ENCODE measurements at places on chromosomes 16 and 17.

GRCh38 chr17:32783602-32784001, 93.3 kb downstream of the MYO1D start:
- DNase-seq: no peak

- no peak for DNase-seq
Measured at GRCh38 chr16:46629331-46630219, 8.4 kb upstream of the SHCBP1 start.

DNA sequence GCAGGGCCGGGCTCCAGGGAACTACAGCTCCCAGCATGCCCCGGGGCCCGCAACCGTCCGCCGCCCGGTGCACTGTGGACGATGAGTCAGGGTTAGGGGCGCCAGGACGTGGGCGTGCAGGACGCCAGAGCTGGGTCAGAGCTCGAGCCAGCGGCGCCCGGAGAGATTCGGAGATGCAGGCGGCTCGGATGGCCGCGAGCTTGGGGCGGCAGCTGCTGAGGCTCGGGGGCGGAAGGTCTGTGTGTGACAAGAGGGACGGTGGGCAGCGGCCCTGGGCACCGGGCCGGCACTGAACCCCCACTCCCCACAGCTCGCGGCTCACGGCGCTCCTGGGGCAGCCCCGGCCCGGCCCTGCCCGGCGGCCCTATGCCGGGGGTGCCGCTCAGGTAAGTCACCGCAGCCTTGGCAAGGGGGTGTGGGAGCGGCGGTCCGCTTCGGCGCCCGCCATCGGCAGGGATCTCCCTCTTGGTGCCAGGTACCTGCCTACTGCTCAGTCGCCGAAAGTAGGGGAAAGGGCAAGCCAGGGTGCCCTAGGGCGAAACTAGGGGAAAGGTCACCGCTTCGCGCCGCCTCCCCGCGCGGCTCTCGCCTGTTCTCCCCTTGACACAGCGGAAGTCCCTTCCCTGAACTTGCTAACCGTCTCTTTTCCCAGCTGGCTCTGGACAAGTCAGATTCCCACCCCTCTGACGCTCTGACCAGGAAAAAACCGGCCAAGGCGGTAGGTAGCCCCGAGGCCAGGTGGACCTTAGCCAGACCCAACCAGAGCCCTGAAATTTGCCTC, at the start of the genes ACADVL and DLG4:
Gene ACADVL (plus strand): TSS at position 127 of the 781 bp plus-strand sequence. CDS start 47 bp downstream, at position 174.
Gene DLG4 (minus strand): TSS at position 25 of the 781 bp plus-strand sequence.
- DNase-seq: peak; percentile 83

GRCh38 chr17:10731408-10731879, 1.6 kb upstream of the TMEM220 start:
- DNase-seq: no peak

DNA sequence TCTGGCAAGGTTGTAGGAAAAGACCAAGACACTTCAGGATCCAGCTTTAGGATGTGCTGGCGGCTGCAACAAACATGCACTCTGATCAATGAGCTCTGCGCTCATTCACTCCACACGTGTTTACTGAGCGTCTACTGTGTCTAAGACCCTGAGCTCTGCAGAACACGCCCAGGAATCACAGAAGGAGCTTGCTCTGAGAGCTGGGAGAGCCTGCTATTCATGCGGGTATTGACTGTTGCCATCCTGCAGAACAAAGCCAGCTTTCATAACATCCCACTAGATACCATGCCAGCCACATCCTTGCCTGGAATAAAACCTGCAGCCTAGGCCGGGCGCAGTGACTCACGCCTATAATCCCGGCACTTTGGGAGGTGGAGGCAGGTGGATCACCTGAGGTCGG, 44.1 kb downstream of the NXN start:
- DNase-seq: no peak

GRCh38 chr17:4513113-4514032, 14.7 kb downstream of the SPNS2 start:
- DNase-seq: no peak

- no peak for DNase-seq
Measured at GRCh38 chr17:44887971-44888954, 11.0 kb downstream of the EFTUD2 start.

DNA sequence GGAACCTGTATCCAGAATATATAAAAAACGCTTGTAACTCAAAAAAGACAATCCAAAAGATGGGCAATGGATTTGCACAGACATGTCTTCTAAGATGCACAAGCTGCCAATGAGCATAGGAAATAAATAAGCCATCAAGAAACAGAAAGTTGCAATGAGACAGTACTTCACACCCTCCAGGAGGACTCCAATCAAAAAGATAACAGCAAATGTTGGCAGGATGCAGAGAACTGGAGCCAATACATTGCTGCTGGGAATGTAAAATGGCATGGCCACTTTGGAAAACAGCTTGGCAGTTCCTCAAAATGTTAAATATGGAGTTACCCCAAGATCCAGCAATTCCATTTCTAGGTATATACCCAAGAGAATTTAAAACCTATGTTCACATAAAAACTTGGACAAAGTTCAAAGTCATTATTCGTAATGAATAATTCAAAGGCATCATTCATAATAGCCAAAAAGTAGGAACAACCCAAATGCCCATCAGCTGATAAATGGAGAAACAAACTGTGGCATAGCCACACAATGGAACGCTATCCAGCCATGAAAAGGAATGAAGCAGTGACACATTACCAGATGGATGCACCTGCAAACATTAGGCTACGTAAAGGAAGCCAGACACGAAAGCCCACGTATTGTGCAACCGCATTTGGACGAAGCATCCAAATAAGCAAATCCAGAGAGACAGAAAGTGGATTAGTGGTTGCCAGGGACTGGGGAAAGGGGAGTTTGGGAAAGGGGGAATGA, 25.6 kb downstream of the GGA2 start:
- no peak for DNase-seq

GRCh38 chr17:4542003-4542725, 13.0 kb downstream of the MYBBP1A start:
- DNase-seq: no peak

DNA sequence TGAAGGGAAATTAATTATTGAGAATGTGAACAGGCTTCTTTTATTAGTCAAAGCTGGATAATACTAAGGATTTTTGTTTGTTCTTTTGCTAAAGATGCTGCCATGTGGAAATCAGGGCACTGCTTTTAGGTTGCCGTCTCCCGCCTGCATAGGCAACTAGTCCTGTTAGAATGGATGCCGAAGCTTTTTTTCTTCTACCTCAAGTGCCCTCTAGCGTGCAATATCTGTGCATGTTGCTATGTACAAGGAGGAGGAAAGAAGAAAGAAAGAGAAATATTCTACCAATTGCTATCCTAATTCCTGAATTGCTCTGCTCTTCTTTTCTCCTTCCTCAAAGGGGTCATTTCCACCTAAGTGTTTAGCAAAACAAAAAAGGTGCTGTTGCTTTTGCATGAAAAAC, 5.2 kb upstream of the CDH8 start:
- no peak for DNase-seq

GRCh38 chr16:22285080-22285479, 12.1 kb upstream of the POLR3E start:
- DNase-seq: no peak

DNA sequence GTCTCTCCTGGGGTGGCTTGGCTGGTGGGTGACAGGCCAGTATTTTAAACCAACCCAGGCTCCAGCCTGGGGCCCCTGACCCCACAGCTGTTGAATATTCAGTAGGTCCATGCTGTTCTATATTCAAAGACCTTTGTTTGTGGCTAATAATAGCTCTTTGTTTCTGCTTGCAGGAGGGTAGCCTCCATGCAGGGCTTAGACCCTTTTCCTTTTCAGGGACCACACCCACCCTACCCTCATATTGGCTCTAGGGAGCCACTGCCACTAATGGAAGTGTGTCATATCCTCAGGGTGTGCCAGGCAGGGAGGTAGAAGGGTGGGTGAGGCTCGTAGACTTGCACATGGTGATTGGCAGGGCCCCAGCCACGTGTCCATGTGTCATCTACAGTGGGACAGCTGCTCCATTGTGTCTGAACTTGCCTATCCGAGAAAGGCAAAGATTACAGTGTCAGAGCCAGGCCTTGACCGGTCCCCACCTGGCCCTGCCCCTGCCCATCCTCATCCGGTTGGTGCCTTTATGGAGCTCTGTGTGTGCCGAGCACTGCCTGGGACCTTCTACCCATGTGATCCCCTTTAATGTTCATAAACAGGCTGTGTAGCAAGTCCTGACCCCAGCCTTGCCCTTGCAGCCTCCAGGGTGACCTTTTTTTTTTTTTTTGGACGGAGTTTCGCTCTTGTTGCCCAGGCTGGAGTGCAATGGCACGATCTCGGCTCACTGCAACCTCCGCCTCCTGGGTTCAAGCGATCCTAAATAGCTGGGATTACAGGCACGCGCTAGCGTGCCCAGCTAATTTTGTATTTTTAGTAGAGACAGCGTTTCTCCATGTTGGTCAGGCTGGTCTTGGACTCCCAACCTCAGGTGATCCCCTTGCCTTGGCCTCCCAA, 22.1 kb downstream of the TMC7 start:
- no peak for DNase-seq

All from stimulated activated CD4-positive, alpha-beta T cell treated with anti-CD3 and anti-CD28 coated beads, Interleukin-12 subunit alpha, Interleukin-12 subunit beta, amount 100 ng/mL, for 24 hours (primary cell).